ENCODE measurements at places on chromosomes 2 and 18.

DNA sequence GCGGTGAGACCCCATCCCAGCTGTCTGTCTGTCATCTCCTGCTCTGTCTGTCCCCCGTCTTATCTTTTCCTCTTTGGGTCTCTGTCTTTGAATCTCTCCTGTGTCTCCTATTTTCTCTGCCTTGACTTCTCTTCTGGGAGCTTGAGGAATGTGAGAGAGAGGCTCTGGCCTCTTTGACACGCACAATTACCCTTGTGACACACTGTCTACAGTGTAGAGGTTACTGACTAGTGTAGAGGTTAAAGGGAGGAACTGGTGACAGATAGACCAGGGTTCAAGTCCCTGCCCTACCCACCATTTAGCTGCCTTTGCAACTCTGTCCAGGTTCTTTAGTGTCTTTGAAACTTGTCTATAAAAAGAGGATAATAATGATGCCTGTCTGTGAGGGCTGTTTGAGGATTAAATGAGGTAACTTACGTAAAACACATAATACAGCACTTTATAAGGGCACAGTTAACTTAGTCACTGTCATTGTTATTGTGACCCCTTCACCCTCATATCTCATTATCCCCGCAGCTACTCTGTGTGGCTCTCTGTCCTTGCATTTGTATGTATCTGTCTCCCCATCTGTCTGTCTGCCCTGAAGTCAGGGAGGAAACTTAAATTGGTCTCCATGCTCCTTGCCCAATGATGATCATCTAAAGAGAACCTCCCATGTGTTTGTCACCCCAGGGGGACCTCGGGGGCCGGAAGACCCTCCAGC is 19.9 kb downstream of the SEMA4F start:
- no peaks in the 10 kb centered on the region for H3K36me3 ChIP-seq
- no peaks in the 10 kb centered on the region for H3K27me3 ChIP-seq
- H3K4me1 ChIP-seq = no peaks in the 10 kb centered on the region
- DNase-seq = no peak
- H3K4me3 ChIP-seq = no peak overlapping the region

GRCh38 chr2:240762249-240762648 is 57.8 kb downstream of the KIF1A start:
- H3K4me3 ChIP-seq = no peak overlapping the region
- no peak overlapping the region for H3K27ac ChIP-seq
- H3K36me3 ChIP-seq = no peaks in the 10 kb centered on the region
- no peaks in the 10 kb centered on the region for H3K4me1 ChIP-seq
- DNase-seq = no peak
- no peaks in the 10 kb centered on the region for H3K27me3 ChIP-seq

DNA sequence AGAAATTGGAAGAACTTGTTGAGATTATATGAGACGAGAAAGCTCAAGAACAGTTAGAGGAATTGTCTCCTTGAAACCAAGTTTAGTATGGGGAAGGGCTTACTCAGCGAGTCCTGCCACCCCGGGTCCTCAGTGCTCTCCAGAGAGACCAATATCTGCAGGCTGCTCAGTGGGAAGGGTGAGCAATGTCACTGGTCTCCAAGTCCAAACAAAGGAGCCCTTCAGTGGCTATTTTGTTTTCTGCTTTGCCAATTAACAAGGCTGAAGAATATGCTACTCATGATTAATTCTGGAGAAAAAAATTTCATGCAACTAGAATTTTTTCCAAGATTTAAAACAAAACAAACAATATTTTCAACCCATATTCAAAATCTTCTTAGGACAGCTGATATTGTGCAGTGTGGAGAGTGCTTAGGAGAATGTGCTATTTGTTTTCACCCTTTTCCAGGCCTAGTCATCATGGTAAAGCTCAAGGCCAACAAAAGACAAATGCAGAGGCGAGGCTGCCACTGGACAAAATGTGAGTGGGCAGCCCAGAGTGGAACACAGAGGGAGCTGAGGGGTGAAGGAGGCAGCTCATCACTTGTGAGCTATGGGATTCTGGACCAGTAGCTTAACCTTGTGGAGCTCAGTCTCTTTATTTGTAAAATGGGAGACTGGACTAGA is 83.8 kb upstream of the TMEM17 start:
- no peak overlapping the region for H3K4me3 ChIP-seq
- H3K4me1 ChIP-seq = no peaks in the 10 kb centered on the region
- H3K27ac ChIP-seq = no peak overlapping the region
- no peaks in the 10 kb centered on the region for H3K36me3 ChIP-seq
- H3K27me3 ChIP-seq = no peaks in the 10 kb centered on the region
- no peak for DNase-seq

DNA sequence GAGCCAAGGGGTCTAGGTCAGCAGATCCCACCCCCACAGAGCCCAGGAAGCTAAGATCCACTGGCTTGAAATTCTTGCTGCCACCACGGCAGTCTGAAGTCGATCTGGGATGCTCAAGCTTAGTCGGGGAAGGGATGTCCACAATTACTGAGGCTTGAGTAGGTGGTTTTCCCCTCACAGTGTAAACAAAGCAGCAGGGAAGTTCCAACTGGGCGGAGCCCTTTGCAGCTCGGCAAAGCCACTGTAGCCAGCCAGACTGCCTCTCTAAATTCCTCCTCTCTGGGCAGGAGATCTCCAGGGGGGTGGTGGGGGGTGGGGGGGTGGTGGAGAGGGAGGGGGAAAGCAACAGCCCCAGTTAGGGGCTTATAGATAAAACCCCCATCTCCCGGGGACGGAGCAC is 419.5 kb downstream of the NUP35 start:
- no peaks in the 10 kb centered on the region for H3K4me1 ChIP-seq
- no peak for DNase-seq
- no peak overlapping the region for H3K27ac ChIP-seq
- no peaks in the 10 kb centered on the region for H3K27me3 ChIP-seq
- H3K4me3 ChIP-seq = no peak overlapping the region

DNA sequence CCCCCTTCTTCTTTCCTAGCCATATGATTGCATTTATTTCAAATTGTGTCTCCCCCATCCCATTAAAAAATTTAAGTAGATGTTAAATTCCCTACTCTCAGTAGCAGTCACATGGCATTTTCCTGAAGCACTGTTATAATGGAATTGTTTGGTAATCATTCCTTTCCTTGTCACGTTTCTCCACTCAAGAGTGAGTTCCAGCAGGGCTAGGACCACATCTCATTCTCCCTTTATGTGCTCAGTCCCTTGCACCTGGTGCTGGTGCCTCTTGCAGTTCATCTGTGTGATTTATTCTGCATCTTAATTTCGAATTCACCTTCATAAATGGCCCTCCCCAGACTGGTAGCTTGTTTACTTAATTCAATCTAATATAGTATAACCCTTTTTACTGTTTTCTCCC is 70.3 kb upstream of the NOSTRIN start:
- H3K27me3 ChIP-seq = no peaks in the 10 kb centered on the region
- no peak for DNase-seq
- no peaks in the 10 kb centered on the region for H3K36me3 ChIP-seq
- H3K4me3 ChIP-seq = no peak overlapping the region
- H3K4me1 ChIP-seq = no peaks in the 10 kb centered on the region

DNA sequence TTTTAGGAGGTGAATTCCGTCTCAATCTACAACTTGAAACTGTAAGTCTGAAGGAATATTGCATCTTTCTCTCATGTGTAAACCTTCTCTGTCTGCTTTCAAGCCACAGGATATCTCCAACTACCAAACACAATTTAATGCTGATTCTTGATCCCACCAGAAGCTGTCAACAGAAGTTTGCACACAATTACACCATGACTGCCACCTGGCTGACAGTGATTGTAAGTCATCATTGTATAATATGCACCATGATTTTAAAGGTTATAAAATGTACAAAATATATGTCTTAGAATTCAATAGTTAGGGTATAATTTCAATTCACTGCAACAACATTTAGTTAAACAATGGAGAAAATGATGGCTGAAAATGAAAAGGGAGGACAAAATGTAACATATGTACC is 18.4 kb downstream of the PREPL start:
- H3K36me3 ChIP-seq = peaks cover 22% of the 10 kb centered on the region
- DNase-seq = no peak
- H3K27me3 ChIP-seq = no peaks in the 10 kb centered on the region
- H3K27ac ChIP-seq = no peak overlapping the region
